ENCODE measurements at places on chromosomes 3 and 15. TPM values are rescaled to one million over a fixed set of nuclear protein-coding genes. Genes with fewer than 3 reads are reported as not detected.

FXR1 gene
- total RNA-seq = 283 TPM

ERICH6 gene
- not detected for total RNA-seq

MELTF gene
- total RNA-seq = 3.5 TPM

RGMA gene
- total RNA-seq = 39.8 TPM

TASOR gene
- 45.5 TPM for total RNA-seq

XCR1 gene
- not detected for total RNA-seq

TIGIT gene
- total RNA-seq = not detected

NOX5 gene
- not detected for total RNA-seq

LMLN gene
- total RNA-seq = 5.0 TPM

TLE3 gene
- 61.2 TPM for total RNA-seq

SPINT1 gene
- total RNA-seq = 117 TPM

MYNN gene
- total RNA-seq = 13.9 TPM

THOC7 gene
- 74.0 TPM for total RNA-seq

ARHGAP11A gene
- 112 TPM for total RNA-seq

CFAP92 gene
- total RNA-seq = 2.0 TPM

OXTR gene
- 2.2 TPM for total RNA-seq

CCDC9B gene
- total RNA-seq = 0.78 TPM

RHOV gene
- 2.7 TPM for total RNA-seq

TM4SF18 gene
- 3.3 TPM for total RNA-seq

C3orf52 gene
- total RNA-seq = 13.1 TPM

SEMA5B gene
- 19.9 TPM for total RNA-seq

MUC4 gene
- total RNA-seq = 2.0 TPM

ANKUB1 gene
- not detected for total RNA-seq

SLC51B gene
- not detected for total RNA-seq

TGM4 gene
- not detected for total RNA-seq

ADGRG7 gene
- total RNA-seq = not detected

WWTR1 gene
- 19.2 TPM for total RNA-seq

CCR9 gene
- not detected for total RNA-seq
